Hematopoietic multipotent progenitor cell treated with erythropoietin and hydrocortisone succinate and interleukin-3 and kit ligand, for 6 days (in vitro differentiated cells): ENCODE measurements at places on chromosomes 2 and 18.

- no peak for DNase-seq
Measured at GRCh38 chr2:60046529-60046928, 506.9 kb downstream of the BCL11A start.

GRCh38 chr2:237361194-237362004 is 52.6 kb downstream of the COL6A3 start:
- no peak for DNase-seq

DNA sequence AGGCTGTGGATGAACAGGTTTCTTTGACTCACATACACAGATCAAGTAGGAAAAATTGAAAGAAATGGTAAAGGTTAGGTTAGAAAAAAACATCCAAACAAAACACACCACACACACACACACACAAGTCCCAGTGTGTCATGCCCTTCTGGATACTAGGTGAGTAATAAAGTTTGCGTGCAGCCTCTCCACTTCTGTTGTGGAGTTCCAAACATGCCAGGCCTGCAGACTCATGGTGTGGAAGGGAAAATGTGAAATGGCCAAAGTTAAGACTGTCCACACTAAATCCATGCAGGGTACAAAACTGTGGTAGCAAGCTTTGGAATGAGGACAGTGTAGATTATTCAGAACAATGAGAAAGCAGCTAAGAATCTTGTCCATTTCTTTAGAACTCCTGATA is 114.6 kb downstream of the IKZF2 start:
- DNase-seq, result no peak

- no peak for DNase-seq
Measured at GRCh38 chr2:37689751-37690150, 18.3 kb upstream of the CDC42EP3 start.

DNA sequence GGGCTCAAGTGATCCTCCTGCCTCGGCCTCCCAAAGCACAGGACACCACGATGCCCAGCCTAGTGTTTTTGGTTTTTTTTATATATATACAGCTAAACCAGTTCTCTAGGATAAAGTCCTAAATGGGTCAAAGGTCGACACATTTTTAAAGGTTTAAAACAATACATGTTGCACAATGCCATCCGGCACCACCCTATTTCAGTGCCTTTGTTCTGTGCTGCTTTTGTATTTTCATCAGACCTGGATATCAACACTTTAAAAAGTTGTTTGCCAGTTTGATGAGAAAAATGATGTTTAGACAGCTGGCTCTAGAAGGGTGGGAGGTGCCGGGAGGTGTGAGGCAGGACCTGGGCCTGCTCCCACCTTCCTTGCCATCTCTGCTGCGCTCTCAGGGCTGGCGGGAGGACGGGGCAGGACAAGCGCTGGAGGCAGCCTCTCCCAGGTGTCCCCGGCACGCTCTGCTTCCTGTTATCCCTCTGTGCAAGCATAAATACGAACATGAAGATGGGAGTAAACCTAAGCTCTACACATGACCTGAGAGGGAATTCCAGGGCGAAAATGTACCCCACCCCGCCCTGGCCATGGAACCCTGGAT is 103.7 kb downstream of the HS6ST1 start:
- DNase-seq, result no peak

- no peak for DNase-seq
Measured at GRCh38 chr2:101821059-101821805, 123.7 kb downstream of the MAP4K4 start.
